Activated CD4-positive, alpha-beta memory T cell treated with anti-CD3 and anti-CD28 coated beads for 36 hours (primary cell): ENCODE measurements at places on chromosomes 11 and 22. TPM values are rescaled to one million over a fixed set of nuclear protein-coding genes. Genes with fewer than 3 reads are reported as not detected.

GRCh38 chr11:63641727-63642126, 27.5 kb upstream of the PLAAT3 start:
- H3K36me3 ChIP-seq = peaks cover 17% of the 10 kb centered on the region
- no peaks in the 10 kb centered on the region for H3K27me3 ChIP-seq
- no peak for DNase-seq
- peaks cover 5% of the 10 kb centered on the region for H3K4me1 ChIP-seq
- no peak overlapping the region for H3K4me3 ChIP-seq
- no peak overlapping the region for H3K27ac ChIP-seq

- H3K27me3 ChIP-seq = no peaks in the 10 kb centered on the region
- no peak overlapping the region for H3K27ac ChIP-seq
- H3K36me3 ChIP-seq = no peaks in the 10 kb centered on the region
- H3K4me1 ChIP-seq = no peaks in the 10 kb centered on the region
Measured at GRCh38 chr11:99368583-99368982, 347.8 kb downstream of the CNTN5 start.

- H3K4me3 ChIP-seq = no peak overlapping the region
- no peak overlapping the region for H3K27ac ChIP-seq
- H3K4me1 ChIP-seq = no peaks in the 10 kb centered on the region
- peak; percentile 76 for DNase-seq
- H3K36me3 ChIP-seq = no peaks in the 10 kb centered on the region
- peaks cover 10% of the 10 kb centered on the region for H3K27me3 ChIP-seq
Measured at GRCh38 chr11:45233121-45233803, 52.9 kb downstream of the SYT13 start.

GRCh38 chr22:27311698-27312550, 489.6 kb downstream of the MN1 start:
- no peaks in the 10 kb centered on the region for H3K36me3 ChIP-seq
- H3K27ac ChIP-seq = no peak overlapping the region
- no peaks in the 10 kb centered on the region for H3K4me1 ChIP-seq
- peaks cover 9% of the 10 kb centered on the region for H3K27me3 ChIP-seq
- DNase-seq = no peak

DNA sequence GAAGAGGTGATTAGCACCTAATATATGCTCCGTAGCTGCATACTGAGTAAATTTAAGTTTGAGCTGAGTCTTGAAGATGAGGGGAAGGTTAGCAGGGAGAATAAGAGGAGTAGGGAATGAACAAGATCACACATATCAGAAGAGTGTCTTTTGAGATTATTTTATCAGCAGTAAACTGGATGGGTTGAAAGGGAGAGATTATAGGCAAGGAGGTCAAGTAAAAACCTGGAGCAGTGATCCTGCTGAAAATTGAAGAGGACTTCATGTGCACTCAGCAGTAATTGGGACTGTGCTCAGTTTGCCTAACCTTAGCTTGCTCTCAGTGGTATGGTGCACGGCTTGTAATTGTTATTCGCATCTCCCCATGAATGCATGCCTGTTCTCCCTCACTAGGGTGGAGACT, 79.5 kb upstream of the PICALM start:
- H3K36me3 ChIP-seq = no peaks in the 10 kb centered on the region
- H3K4me3 ChIP-seq = no peak overlapping the region
- no peaks in the 10 kb centered on the region for H3K27me3 ChIP-seq
- peaks cover 27% of the 10 kb centered on the region for H3K4me1 ChIP-seq
- DNase-seq = no peak
- H3K27ac ChIP-seq = no peak overlapping the region

GRCh38 chr11:27541790-27542189, 35.2 kb upstream of the LIN7C start:
- H3K4me1 ChIP-seq = no peaks in the 10 kb centered on the region
- H3K27me3 ChIP-seq = no peaks in the 10 kb centered on the region
- H3K27ac ChIP-seq = no peak overlapping the region
- no peak for DNase-seq

- no peak overlapping the region for H3K27ac ChIP-seq
- H3K36me3 ChIP-seq = no peaks in the 10 kb centered on the region
- peaks cover 36% of the 10 kb centered on the region for H3K27me3 ChIP-seq
- H3K4me1 ChIP-seq = peaks cover 20% of the 10 kb centered on the region
- H3K4me3 ChIP-seq = no peak overlapping the region
Measured at GRCh38 chr11:7677071-7677470, 3.8 kb upstream of the CYB5R2 start.

DNA sequence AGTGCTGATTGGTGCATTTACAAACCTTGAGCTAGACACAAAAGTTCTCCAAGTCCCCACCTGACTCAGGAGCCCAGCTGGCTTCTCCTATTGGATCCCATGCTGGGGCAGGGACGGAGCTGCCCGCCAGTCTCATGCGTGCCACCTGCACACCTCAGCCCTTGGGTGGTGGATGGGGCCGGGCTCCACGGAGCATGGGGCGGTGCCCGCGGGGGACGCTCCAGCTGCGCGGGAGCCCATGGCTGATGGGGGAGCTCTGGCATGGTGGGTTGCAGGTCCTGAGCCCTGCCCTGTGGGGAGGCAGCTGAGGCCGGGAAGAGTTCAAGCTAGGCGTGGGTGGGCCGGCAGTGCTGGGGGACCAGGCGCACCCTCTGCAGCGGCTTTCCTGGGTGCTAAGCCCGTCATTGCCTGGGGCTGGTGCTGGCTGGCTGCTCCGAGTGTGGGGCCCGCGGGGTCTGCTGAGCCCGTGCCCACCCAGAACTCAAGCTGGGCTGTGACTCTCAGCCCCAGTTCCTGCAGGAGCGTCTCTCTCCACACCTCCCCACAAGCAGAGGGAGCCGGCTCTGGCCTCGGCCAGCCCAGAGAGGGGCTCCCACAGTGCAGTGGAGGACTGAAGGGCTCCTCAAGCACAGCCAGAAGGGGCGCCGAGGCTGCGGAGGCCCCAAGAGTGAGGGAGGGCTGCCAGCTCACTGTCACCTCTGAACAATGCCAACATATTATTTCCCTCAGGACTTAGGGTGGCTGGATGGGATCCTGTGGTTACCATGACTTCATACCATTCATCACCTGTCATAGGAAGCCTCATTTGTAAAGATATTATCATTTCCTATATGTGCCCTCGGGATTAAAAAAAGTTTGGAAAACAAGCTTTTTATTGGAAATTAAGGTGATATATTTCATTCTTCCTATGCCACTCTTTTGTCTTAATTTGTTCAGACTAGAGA, 688.7 kb downstream of the ETS1 start:
- no peaks in the 10 kb centered on the region for H3K36me3 ChIP-seq
- DNase-seq = no peak
- no peak overlapping the region for H3K27ac ChIP-seq
- no peak overlapping the region for H3K4me3 ChIP-seq
- H3K4me1 ChIP-seq = no peaks in the 10 kb centered on the region

- no peak overlapping the region for H3K4me3 ChIP-seq
- no peaks in the 10 kb centered on the region for H3K36me3 ChIP-seq
- H3K4me1 ChIP-seq = peaks cover 7% of the 10 kb centered on the region
Measured at GRCh38 chr11:13012056-13012661, 3.0 kb downstream of the RASSF10 start.

DNA sequence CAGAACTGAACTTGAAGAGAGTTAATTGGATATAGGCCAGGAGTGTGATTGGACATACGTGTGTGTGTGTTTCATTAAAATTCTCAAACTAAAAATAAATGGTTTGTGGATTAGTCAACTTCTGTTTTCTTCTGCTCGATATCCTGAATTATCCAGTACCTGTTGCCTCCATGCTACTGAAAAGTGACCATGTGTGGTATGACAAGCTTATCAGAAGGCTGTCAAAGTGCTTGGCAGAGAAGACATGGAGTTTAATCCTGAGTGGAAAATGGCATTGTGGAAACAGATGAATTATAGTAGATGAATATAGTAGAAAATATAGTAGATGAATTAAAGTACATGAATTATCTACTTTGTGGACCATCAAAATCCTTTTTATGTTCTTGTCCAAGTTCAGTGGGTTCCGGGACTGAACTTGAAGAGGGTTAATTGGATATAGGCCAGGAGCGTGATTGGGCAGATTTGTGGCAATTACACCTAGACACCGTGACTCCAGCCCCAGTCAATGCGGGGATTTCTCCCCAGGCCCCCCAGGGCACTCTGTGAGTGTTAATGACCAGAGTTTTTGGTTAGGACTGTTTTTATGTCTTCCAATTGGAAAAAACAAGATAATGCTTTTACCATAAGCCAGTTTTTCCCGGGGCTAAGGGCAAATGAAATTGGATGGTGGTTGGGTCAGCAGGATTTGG, 30.1 kb downstream of the GRAMD1B start:
- no peak overlapping the region for H3K4me3 ChIP-seq
- peaks cover 31% of the 10 kb centered on the region for H3K4me1 ChIP-seq
- no peak for DNase-seq
- H3K27me3 ChIP-seq = no peaks in the 10 kb centered on the region
- peaks cover 14% of the 10 kb centered on the region for H3K36me3 ChIP-seq

DNA sequence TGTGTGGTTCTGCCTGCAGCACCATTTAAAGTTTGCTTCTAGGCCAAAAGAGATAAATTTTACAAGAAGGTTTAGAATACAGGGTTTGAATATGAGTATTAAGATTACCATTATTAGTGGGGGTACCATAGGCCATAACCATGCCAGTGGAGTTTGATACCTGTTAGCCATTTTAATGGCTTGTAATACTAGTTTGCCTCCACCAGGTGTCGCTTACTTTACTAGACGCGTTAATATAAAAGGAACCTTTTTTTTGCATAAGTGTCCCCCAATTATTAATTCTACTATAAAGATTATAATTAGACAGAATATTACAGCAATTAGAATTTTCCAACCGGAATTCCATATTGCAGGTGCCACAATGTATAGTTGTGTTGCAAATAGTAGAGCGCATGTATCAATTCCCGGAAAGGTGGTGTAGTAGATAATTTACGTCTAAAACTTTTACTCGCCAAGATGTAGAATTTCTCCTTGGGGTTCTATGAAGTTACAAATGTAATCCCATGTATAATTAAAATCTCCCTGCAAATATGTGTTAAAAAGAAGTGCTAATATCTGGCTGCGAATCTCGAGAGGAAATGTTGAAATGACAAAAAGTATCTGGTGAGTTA, 16.1 kb downstream of the MS4A6E start:
- DNase-seq = no peak
- no peak overlapping the region for H3K27ac ChIP-seq
- no peaks in the 10 kb centered on the region for H3K36me3 ChIP-seq
- H3K4me1 ChIP-seq = no peaks in the 10 kb centered on the region

DNA sequence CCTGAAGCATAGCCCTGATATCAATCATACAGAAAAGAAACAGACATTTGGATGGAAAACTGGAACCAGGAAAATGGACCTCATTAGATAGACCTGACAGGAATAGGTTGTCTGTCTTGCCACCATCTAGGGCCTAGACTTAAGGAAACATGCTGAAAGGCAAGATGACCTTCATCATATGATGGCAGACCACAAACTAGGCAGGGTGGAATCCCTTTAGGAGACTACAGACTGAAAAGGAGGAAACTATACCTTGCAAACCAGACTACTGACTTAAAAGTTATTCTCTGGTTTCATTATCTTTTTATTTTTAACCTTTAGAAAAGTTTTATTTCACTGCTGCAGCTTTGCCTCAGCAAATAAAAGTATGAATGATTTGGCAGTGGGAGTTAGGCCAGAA, 20.3 kb downstream of the SBF2 start:
- H3K27ac ChIP-seq = no peak overlapping the region
- H3K36me3 ChIP-seq = no peaks in the 10 kb centered on the region
- no peak overlapping the region for H3K4me3 ChIP-seq
- DNase-seq = no peak
- H3K27me3 ChIP-seq = no peaks in the 10 kb centered on the region

Gene OR52H1
- total RNA-seq = not detected

Gene KDM4D
- 1.6 TPM for total RNA-seq
